ENCODE measurements at places on chromosomes 4 and X. TPM values are rescaled to one million over a fixed set of nuclear protein-coding genes. Genes with fewer than 3 reads are reported as not detected.

The POU3F4 gene
- total RNA-seq, result not detected

The SCFD2 gene
- total RNA-seq, result 6.3 TPM

The NSG1 gene
- 1.2 TPM for total RNA-seq

The CDX4 gene
- total RNA-seq, result not detected

The PDS5A gene
- total RNA-seq, result 15.7 TPM

The L1CAM gene
- 23.1 TPM for total RNA-seq

The PAGE2B gene
- total RNA-seq, result not detected

The KIAA1210 gene
- not detected for total RNA-seq

Data from A549 treated with RU486 at 1 μM for 4 hours (cell line).